ENCODE measurements at places on chromosomes 2 and 18.

- no peak for DNase-seq
Measured at GRCh38 chr2:235505181-235505741, 11.4 kb downstream of the AGAP1 start.

DNA sequence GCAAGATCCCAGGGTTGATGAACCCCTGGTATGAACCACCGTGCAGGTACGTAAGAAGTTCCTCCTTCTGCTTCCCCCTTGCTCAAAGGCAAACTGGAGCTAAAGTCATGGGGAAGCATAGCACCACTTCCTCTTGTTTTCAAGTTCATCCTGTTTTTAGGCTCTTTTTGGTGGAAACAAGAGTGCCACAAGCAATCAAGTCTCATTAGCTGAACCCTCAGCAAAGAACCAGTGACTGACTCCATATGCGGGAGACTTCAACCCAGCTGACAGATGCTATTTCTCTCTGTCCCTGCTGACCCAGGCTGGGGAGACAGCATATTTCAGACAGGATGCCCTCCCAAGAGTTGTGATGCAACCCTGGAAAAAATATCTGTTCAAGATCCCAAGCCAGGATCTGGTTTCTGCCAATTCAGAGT, 47.7 kb downstream of the BCL2 start:
- DNase-seq = no peak

DNA sequence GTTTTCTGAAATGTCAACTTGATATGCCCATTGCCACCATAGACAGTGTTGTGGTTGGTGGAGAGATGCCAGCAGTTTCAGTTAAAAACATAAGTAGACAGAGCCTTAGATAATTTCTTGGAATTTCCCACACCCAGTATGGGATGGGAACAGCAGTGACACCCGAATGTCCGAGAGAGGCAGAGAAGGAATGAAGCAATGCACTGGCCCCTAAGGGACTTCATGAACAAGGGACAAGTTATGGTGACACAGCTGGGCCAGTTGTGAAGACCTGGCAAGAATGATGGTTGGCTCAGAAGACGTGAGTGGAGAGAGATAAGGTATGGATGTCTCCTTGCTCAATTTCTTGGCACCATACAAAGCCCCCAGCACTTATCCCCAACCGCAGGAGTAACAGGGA, 165.2 kb upstream of the APCDD1 start:
- no peak for DNase-seq

DNA sequence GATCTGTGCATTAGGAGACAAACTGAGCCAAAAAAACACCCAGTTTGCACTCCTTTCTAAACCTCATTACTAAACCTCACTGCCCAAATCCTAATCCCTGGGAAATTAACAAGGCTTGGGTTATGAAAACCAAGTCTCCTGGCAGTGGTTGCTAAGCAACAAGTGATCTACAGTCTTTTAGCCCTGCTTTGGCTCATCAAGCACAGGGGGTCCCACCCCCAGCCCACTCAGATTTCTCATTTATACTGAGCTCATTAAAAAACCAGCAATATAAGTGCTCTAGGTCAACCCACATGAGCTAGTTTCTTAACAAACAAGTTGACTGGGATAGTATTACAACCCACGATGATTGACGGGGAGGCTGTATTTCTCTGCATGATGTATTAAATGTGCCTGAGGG, 18.4 kb downstream of the DNER start:
- DNase-seq = no peak

DNA sequence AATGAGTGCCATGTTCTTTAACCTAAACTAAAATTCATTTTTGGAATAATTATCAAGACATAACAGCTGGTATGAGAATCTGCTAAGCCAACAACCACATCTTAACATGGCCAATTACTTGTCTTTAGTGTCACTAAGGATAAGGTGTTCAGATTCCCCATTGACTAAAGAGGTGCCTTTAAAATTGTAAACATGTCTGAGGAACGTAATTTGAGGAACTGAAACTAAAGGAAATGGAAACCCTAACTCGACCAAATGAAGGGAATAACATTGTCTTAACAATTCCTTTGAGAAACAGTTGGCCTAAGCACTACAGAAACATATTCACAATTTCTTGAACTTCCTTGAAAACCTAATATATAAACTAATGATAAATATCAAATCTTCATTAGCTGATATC, 355.4 kb upstream of the GULP1 start:
- no peak for DNase-seq

DNA sequence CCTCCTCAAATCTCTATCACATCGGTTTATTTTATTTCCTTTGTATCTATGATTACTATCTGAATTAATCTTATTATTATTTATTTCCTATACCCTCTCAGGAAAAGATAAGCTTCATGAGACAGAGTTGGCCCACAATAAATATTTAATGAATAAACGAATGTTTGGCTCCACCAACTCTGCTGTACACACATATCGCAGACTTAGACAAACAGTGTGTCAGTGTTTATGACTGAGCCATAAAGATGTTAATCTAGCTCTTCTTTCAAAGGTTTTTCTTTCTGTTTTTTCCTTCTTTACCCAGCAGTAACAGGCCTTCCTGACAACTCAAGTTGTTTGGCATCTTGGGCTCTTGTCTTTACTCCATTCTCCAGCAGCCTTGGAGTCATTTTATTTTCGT, 329.5 kb downstream of the CDH2 start:
- no peak for DNase-seq

DNA sequence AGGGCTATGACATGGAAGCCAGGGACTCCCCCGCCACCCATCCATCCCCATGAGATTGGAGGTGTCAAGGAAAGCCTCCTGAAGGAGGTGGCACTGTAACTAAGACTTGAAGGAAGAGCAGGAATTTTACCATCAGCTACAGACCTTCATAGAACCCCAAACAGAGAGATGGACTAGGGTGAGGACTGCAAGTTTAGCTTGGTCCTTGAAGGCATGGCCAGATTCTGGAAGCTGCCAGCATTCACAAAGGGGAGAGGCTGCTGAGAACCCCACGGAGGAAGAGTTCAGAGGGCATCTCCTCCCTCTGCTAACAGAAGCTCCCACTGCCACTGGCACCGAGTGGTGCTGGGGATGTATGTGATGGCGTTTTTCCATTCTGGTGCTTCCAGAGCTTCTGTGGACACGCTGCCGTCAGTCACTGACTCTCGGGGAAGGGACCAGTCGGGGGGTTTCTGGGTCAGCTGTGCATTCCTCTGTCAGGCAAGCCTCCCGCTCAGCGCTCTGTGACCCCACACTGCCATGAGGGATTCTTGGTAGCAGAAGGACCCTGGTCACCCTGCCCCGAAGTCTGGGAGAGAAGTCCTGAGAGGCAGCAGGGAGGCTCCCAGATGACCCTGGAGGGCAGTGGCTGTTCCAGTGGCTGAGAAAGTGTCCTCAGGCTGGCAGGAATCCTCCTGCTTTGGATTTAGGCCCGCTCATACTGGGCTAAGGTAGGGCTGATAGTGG, 18.1 kb downstream of the TMEM185B start:
- DNase-seq = no peak

GRCh38 chr2:96119389-96119751, 3.0 kb upstream of the ADRA2B start:
- DNase-seq = no peak

DNA sequence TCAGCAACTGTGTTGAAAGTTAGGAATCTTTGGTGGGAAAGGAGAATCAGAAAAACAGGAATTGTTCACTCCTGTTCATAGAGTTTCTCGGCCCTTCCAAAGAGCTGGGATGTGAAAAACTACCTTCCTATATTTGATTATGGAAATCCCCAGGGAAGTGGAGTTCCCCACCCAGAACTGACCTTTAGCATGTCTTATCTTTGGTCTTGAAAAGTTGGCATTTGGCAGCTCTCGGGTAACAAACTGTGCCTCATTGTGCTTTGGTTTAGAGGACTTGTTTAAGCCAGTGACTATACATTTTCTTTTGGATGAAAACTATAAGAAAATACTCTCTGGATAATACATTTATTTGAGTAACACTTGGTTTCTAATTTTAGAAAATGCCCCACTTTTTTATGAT, 51.3 kb upstream of the CERS6 start:
- no peak for DNase-seq

DNA sequence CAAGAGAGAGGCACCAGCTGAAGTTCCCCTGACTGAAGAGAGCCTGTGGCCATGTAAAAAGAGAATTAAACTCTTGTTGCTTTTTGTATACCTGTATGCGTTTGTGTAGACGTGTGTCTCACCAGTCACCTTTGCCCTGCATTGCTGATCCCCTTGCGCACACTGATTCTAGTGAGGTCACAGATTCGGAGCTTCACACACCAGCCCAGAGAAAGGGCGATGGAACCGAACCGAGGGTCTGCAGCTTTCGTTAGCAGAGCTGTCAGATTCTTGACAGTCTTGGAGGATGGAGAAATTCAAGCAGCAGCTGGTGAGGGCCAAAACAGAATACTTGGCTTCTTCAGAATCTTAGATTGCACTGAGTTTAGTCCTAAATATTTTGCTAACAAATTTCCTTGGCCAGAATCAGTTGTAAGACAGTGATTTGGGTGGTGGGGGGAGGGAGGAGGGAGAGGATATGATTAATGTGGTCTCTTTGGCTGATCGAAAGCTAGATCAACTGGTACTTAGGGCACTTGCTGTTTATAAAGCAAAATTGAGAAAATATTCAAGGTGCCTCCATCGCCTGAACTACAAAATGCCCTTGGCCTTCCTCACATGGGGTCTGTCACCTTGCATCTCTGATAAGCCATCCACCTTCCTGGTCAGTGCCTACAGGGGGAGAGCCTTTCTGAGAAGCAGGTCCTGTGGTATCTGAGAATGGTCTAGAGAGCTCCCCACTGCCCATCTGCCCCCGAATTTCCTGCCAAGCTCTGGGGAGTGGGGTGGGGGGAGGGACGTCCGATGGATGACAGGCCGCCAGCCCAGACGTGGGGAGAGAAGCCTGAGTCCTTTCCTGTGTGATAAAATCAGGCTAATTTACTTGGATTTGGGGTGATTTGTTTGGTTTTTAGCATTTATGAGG, 123.5 kb downstream of the CABLES1 start:
- DNase-seq = no peak

DNA sequence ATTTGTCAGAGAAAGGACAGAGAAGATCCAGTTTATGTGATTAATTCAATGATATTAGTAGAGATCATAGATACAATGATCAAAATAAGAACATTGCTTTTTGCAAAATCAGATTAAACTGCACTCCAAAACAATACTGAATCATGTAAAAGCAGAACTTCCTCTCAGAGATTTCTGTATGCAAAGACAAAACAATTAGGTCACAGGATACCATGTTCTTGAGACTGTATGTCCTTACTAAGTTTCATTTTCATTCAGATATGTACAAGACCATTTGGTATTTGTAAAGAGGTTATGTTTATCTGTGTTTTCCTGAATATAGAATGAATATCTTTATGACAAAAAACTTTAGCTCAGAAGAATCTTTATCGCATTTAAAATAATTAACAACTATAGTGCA, 161.8 kb downstream of the DLGAP1 start:
- DNase-seq = no peak

DNA sequence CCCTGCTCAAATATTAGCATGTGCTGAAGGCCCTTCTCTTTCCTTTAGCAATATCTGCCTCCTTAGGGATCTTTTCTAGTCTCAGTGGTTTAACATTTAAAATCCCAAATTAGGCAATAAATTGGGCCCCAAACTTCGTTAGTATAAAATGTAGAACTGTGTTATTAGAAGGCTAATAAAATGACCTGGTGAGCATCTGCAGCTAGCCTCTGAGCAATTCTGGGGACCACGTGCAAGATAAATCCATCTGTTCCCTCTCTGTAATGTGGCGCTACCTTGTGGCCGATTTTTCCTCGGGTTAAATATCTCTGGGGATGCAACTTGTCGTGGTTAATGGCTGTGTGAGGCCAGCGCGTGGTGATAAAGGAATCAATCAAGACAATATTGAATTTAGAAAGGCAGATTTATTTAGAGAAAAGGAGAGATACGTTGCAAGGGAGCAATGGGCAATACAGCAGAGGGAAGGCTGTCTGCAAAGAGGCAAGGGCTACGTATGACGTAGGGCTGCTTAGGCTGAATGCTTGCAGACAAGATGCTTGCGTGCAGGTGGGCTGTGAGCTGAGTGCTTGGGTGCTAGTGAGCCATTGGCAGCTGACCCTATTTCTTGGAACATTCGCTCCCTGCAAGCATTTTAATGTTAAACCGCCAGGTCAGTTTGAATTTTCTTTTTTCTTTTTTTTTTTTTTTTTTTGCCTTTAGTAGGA, 18.5 kb upstream of the IL36G start:
- DNase-seq = no peak

DNA sequence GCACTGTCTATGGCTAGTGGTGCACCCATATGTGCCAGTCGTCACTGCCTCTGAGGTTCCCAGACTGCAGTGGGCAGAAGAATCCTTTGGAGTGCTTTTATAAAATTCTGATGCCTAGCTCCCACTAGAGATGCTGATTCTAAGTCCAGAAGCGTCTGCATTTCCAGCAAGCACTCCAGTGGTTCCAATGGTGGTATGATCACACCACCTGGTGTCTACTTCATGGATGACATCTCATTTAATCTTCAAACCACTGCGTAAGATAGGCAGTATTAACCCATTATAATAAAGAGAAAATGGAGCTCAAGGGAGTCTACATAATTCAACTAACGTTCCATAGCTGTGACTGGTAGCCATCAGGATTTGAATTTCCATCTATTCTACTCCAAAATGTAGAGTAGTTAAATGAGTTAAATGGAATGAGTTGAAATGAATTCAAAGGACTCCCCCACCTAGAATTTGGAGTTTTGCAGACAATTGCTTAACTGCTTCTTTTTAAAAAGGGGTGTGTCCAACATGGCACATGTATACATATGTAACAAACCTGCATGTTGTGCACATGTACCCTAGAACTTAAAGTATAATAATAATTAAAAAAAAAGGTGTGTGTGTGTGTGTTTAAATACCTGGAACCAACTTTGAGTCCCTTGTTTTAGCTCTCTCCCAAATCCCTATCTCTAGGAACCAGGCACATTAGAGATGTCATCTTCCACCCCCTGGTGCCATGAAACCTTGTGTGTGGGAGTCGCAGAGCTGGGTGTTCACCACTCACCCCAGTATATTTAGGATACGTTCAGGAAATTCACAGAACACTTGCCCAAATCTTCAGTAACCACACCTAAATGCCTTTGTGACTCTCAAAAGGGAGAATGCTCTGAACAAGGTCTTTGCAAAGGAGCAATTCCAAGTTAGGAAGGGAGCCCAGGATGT, 14.1 kb downstream of the LAMA3 start:
- DNase-seq = peak; percentile 67

DNA sequence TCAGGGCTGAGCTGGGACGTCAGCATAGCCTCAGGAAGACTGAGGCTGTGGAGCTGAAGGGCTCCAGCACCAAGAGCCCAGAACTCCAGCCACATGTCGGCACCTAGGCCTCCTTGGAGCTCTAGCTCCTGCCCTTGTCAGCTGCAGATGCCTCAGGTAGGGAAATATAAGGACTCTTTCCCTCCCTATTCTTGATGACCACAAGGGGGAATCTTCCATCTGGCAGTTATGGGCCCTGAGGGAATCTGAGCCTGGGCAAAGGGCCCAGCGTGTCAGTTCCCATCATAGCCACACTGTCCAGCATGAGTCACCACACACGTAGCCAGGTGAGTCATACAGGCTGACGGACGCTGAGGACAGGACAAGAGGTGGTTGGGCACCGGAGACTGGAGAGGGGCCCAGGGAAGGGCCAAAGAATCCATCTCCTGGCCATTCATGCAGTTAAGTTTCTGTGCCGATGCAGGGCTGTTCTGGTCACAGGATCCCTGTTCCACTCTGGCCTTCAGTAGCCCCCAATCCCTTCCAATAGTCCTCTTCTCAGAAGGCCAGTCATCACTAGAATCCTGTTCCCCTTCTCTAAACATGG, 1.8 kb downstream of the MPV17 start:
- peak; percentile 98 for DNase-seq

GRCh38 chr2:119240311-119241204, 16.9 kb downstream of the STEAP3 start:
- DNase-seq = no peak

Data from NCI-H226 (cell line).